ENCODE measurements at places on chromosomes 7 and 10. TPM values are rescaled to one million over a fixed set of nuclear protein-coding genes. Genes with fewer than 3 reads are reported as not detected.

DNA sequence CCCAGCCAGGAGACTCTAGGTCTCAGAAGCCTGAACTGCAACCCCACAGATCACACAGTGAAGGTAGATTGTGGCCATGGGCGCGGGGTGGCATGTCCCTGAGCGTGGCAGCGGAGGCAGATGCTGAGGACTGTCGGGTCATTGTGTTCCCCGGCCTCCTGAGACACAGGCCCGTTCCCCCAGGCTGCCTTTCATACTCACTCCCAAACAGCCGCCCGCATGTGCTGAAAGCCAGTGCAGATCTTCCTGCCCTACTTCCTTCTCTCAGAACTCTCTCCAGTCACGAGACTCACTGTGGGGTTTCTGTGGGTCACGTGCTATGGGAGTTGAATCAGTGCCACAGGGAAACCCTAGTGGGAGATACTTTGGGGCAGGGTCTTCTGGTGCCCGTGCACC lies 48.0 kb downstream of the ZNF467 start:
- DNase-seq: peak; percentile 31

GRCh38 chr10:74602576-74602975 lies 223.8 kb upstream of the KAT6B start:
- no peak for DNase-seq

DNA sequence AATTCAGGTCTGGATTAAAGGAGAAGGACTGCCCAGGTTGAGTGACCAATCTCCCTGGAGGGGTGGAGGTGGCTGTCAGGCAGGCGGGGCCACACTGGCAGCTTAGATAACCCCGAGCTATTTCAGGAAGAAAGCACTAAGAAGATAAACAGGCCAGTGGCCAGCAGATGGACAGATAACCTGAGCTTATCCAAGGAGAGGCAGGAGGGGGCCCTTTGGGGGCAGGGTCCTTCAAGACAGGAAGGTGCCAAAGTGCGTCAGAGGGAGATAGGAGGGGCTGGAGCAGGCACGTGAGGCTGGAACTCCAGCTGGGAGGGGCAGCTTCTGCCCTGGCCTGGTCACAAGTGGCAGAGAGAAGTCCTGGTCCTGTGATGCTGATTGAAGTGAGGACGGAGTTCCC lies 29.8 kb upstream of the PODXL start:
- no peak for DNase-seq

- DNase-seq: no peak
Measured at GRCh38 chr10:61965703-61966395, 64.3 kb downstream of the ARID5B start.

GRCh38 chr10:64076322-64076940 lies 555.2 kb downstream of the REEP3 start:
- DNase-seq: no peak

DNA sequence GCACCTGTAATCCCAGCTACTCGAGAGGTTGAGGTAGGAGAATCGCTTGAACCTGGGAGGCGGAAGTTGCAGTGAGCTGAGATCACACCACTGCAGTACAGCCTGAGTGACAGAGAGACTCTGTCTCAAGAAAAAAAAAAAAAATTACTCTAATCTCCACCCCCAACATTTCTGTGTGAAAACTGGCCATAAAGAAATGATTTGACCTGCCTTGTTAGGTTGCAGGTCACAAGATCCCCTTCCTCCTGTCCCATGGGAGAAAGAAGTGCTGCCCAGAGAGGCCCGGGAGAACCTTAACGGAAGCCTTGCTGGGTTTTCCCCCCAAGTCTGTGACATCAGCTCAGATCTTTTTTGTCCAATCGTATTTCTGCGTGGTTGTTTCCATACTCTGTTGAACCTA lies 8.7 kb upstream of the CALHM1 start:
- no peak for DNase-seq

DNA sequence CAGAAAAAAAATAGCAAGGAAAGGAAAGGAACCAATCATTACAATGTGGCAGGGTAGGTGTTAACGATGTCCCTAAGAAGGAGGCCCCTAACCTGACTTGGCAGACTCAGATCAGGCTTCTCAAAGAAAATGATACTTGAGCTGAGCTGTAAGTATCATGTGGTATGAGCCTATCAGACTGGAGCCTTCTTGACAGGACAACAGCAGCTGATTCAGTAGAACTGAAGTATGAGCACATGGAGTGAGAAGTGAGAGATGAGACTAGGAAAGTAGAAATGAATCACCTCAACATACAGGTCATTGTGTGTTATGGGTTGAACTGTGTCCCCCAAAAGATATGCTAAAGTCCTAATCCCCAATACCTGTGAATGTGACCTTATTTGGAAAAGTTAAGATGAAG lies 66.3 kb downstream of the MTERF1 start:
- DNase-seq: no peak

DNA sequence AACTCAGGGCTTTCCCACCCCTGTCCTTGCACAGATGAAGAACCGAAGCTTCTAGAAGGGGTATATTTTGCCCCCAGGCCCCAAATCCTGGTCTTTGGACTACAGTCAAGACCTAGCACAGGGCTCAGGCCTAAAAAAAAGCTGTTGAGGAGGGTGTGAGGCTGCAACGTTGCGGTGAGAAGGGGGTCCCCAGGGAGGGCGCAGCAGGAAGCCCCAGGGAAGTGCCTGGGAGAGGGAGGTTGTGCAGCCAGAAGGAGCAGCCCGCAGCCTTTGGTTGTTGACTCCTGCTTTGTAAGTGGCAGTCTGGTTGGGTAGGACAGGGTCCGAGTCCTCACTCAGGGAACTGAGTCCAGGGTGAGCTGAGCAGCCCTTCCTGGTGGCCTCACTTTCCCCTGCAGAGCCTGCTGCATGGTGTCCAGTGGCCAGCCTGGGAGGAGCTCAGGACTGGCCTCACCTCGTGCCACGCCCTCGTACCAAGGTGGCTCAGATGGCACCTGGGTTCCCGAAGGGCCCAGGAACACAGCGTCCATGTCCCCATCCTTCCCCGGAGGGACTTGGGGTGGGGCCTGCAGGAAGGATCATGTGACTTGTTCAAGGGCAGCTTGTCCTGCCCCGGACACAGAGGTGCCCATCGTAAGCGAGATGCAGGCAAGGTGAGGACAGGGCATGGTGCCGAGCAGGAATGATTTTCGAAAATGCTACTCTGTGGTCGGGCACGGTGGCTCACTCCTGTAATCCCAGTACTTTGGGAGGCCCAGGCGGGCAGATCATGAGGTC lies 166.4 kb upstream of the TNRC18 start:
- no peak for DNase-seq

- DNase-seq: no peak
Measured at GRCh38 chr10:73161662-73162061, 6.1 kb downstream of the ECD start.

DNA sequence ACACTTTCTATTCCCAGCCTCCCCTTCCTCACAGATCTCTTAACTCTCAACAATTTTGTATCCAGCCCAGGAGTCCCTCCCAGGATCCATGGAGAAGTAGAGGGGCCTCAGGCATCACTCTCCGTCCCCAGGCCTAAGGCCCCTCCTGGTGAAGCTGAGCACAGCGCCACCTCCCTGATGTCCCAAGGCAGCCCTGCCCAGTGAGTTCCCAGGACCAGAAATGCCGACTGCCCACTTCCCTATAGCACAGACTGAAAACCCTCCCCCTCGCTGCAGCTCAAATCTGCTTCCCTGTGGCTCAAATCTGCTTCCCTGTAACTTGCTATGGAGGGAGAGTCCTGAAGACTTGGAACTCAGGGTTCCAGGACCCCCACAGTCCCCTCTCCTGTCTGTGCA lies 35.6 kb downstream of the YKT6 start:
- no peak for DNase-seq

GRCh38 chr7:876972-877311 lies 588 bp downstream of the GET4 start:
- DNase-seq: peak; percentile 83

GRCh38 chr7:151088019-151088855 lies 2.0 kb downstream of the AGAP3 start:
- peak; percentile 41 for DNase-seq

GRCh38 chr10:120067427-120067826 lies 174.9 kb downstream of the SEC23IP start:
- DNase-seq: no peak

DNA sequence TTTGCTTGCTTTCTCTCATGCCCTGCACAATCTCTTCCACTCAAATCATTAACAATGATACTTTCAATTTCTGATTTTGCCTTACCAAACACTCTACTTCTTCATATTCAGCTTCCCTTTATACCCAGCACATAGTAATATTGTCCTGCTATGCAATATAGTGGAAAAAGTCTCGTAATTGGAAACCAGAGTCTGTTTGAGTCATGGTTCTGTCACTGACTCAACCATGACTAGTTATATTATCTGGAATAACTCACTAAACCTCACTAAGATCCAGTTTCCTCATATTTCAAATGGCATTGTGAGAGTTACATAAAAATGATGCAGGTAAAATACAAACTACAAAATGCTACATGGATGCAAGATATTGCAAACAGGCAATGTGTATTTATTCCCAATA lies 98.5 kb upstream of the LRRTM3 start:
- DNase-seq: no peak

DNA sequence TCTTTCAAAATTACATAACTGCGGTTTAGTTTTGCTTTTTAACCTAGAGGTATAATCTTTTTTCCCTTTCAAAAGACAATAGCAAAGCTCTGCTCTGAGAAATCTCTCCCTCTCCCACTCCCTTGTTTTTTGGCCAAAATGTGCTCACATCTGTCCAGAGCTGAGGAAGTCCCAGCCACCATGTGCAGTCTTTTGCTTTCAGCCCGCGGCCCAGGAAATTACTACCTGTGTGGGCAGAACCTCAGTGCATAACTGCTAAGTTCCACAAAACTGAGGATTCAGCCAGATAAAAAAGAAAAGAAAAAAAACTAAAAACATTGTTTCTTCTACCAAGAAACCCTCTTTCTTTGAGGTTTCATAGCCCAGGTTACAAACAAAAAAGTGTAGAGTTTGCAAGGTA lies 115.0 kb upstream of the HGF start:
- DNase-seq: no peak

- no peak for DNase-seq
Measured at GRCh38 chr7:5117095-5117970, 71.7 kb downstream of the RBAK start.

DNA sequence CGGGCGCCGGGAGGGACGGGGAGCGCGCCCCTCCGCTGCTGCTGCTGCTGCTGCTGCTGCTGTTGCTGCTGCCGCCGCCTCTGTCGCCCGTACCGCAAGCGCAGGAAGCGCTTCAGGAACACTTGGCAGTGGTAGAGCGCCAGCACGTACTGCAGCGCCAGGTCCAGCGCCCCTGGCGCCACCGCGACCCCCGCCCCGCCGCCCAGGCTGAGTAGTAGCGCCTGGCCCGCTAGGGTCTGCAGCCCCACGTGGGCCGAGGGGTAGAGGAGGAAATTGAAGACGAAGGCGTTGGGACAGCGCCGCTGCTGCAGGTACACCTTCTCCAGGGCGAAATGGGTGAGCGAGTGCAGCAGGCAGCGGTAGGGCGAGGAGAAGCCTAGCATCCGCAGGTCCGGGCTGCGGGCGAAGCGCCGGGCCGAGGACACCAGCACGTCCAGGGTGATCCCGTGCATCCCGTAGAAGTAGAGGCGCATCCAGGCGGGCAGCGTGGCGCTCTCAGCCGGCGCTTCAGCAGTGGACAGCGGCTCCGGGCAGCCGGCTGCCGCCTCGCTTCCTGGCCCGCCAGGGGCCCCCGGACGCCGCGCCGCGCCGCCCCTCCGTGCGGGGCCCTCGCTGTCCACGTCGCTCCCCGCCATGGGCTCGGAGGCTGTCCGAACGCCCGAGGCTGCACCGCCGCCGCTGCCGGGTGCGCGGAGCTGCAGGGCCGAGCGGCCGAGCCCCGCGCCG lies at the start of gene TMEM229A:
TMEM229A (minus strand) TSS at position 699 of the 726 bp plus-strand sequence; CDS start at position 635, 64 bp downstream.
- peak; percentile 63 for DNase-seq

DNA sequence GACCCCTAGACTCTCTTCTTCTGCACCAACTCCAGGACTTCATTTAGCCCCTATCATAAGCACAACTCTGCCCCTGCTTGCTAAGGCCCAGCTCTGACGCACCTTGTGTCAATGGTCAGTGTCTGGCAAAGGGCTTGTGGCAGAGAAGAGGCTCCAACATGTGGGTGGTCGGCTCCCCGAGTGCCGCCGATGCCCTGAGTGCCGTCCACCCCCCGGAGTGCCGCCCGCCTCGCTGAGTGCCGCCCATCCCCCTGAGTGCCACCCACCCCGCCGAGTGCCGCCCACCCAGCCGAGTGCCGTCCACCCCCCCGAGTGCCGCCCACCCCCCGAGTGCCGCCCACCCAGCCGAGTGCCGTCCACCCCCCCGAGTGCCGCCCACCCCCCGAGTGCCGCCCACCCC lies 50.3 kb downstream of the ASB13 start:
- no peak for DNase-seq

GRCh38 chr7:111362506-111363054 lies 199.7 kb downstream of the IMMP2L start:
- DNase-seq: no peak

DNA sequence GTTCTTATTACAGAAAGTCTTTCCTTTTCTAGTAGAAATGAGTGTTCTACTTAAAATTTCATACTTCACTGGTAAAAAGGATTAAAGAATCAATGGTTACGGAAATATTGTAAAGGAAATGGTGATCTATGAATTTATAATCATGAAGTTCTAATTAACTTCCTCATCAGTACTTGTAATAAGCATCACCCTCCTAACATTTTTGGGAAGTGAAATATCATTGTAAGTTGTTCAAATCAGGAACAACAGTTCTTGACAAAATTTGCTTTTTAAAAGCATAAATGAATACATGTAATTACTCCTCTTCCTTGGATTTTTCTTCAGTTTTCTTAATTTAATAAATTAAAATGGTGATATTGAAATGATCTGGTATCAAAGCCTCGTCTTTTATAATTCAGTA lies 5.6 kb upstream of the PCGF5 start:
- DNase-seq: no peak

- DNase-seq: no peak
Measured at GRCh38 chr7:1012716-1013095, 29.7 kb downstream of the CYP2W1 start.

GRCh38 chr7:16129431-16130110 lies 291.8 kb downstream of the CRPPA start:
- DNase-seq: no peak

GRCh38 chr7:46449743-46450142 lies 528.7 kb upstream of the IGFBP3 start:
- no peak for DNase-seq

WDFY4 gene
- total RNA-seq: 2.1 TPM

PON1 gene
- not detected for total RNA-seq

NAT16 gene
- total RNA-seq: not detected

MEOX2 gene
- 3.8 TPM for total RNA-seq

CTBP2 gene
- total RNA-seq: 109 TPM

FAM13C gene
- 18.8 TPM for total RNA-seq

MARCHF5 gene
- 30.5 TPM for total RNA-seq

JAZF1 gene
- total RNA-seq: 4.9 TPM

HPS6 gene
- total RNA-seq: 21.4 TPM

STEAP1 gene
- total RNA-seq: 24.5 TPM

SFTPA1 gene
- 1.0 TPM for total RNA-seq

PLEKHS1 gene
- total RNA-seq: 6.5 TPM

SH2D4B gene
- total RNA-seq: not detected

SMO gene
- 2.2 TPM for total RNA-seq

USP54 gene
- 97.0 TPM for total RNA-seq

NUPR2 gene
- total RNA-seq: 1.6 TPM

SEMA3D gene
- 5.4 TPM for total RNA-seq

FLNC gene
- 6.9 TPM for total RNA-seq

C10orf143 gene
- total RNA-seq: 2.3 TPM
